Stimulated activated CD8-positive, alpha-beta memory T cell treated with anti-CD3 and anti-CD28 coated beads, Interleukin-7, amount 100 ng/mL, for 1 hour (primary cell): ENCODE measurements at places on chromosomes 3 and 15.

DNA sequence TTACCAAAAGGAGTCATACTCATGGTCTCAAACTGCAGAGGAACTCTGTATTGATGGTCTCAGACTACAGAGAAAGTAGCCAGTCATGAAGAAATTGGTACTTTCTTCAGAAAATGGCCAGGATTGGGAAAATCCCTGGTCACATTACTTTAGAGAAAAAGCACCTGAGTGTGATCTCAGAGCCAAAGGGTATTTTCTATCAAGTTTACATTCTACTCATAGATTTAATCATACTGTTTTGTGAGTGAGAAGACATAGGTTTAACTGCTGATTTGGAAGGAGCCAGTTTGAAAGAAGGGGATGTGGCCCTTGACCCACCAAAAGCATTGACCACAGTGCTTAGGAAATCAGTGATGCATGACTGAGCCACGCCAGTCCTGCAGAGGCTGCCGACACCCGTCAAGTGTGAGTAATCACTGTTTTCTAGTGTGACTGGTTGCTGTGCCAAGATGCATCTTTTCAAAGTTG lies 203.6 kb downstream of the AKAP13 start:
- no peak for DNase-seq

GRCh38 chr3:3646934-3647333 lies 152.3 kb upstream of the LRRN1 start:
- DNase-seq, result no peak

DNA sequence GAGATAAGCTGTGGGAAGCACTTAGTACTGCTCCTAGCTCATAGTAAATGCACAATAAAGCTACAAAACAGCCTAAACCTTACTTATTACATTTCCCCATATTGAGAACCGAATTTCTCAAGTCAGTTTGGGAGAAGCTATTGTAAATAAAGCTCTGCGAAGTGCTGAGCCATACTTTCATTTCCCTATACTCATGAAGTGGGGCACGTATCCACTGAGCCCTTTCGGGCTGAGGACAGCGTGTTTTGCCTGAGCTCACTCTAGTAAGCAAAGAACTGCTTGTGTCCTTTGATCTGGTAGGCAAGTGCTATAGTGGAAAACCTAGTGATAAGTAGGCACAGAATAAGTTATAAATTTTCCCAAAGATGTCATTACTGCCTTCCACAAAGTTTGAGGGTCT lies 165.0 kb downstream of the RSL24D1 start:
- no peak for DNase-seq

DNA sequence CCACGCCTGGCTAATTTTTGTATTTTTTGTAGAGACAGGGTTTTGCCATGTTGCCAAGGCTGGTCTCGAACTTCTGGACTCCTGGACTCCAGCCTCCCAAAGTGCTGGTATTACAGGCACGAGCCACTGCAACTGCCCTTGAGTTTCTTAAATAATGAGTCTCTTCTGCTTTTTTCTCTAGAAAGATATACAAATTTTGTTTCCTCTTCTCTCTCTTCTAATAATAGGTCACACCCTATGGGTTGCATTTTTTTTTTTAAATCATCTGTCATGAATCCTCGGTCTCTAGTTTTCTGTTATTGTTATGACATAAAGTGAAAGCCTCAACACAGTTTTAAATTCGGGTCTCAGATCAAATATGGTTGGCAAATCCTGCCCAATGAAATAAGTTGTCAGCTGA lies 111.2 kb downstream of the IL12A start:
- DNase-seq, result no peak
